GM10248 (cell line): ENCODE measurements at places on chromosomes 5 and 9.

GRCh38 chr9:121225240-121225639, 23.6 kb upstream of the RAB14 start:
- DNase-seq = no peak

DNA sequence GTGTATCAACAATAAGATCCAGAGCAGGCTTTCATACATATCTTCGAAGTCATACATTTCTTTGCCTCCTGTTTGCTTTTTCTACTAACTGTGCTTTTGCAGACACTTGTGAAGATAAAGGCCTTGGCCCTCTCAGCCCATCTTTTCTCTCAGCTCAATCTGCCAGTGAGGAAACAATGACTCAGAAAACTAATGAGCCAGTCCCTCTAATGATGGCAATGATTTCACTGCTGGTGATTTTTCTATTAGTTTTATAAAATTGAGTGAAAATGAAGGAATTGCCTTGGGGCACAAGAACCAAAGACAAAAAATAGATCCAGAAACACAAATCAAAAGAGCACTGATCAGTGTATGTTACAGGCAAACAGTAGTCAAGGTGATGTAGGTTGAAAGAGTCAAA, 167.7 kb upstream of the PPP2R2B start:
- DNase-seq = no peak

GRCh38 chr5:115962239-115962564, at the start of gene LVRN:
TSS of gene LVRN (plus strand) at chr5:115962475. CDS start at chr5:115962618, 143 bp downstream.
- DNase-seq = no peak

DNA sequence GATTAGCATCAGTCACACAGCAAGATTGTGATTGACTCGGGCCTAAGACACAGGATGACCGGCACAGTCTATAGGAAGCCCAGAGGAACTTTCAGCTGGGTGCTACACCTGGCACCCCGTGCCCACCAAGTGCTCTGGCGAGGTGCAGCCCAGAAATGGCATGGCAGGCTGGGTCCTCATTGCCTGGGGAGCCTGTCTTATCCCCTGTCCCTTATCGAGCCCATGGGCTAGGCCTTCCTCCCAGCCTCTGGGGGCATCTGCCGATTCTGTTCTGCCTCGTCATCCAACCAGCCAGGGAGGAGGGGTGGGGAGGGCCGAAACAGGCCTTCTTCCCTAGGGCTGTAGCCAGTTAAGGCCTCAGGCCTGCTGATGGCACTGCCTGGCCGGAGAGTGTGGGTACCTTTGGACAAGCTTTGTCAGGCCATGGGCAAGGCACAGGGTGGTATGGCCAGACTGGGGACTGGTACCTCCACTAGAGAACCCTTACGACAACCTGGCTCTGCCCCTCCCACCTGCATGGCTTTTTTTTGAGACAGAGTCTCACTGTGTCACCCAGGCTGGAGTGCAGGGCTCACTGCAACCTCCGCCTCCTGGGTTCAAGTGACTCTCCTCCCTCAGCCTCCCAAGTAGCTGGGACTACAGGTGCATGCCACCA, 1.6 kb downstream of the GRK6 start:
- no peak for DNase-seq

DNA sequence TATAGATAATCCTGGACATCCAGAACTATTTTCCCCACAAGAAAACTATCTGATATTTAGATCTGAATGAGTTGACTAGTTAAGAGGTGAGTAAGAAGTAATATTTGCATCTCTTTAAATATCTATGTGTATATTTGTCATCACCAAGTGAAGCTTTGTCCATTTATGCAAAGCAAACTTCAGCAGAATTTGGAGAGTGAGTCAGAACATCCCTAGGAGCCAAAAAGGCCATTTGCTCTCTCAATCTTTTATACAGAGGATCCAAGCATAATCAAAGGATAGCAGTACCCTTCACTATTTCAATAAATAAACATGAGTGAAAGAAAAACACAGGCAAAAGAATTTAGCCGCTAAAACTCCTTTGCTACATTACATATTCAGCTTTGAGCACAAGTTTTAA, 454.4 kb downstream of the NR2F1-AS1 start:
- DNase-seq = no peak

- no peak for DNase-seq
Measured at GRCh38 chr9:36762958-36763357, 190.3 kb downstream of the MELK start.

- DNase-seq = no peak
Measured at GRCh38 chr9:130445268-130445983, 665 bp downstream of the ASS1 start.

DNA sequence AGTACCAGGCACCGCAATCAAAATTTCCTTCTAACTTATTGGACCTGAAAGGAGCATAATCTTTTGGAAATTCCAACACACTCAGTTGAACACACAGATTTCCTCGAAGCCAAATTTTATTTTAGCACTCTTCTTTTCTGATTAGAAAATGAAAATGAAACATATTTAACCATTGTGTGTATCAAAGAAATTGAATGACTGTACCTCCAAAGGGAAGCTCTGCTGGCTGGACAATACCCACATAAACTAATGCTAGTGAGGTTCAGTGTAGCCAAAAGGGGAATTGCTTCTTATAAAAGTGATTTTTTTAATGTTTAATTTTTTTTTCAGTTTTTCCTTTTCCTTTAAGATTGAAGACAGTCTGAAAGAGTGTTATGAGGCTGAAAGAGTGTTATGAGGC, 239.6 kb upstream of the NREP start:
- DNase-seq = no peak

GRCh38 chr5:142293486-142293885, 31.3 kb downstream of the SPRY4 start:
- DNase-seq = no peak

- no peak for DNase-seq
Measured at GRCh38 chr5:16888694-16889124, 47.4 kb downstream of the MYO10 start.

- DNase-seq = no peak
Measured at GRCh38 chr5:115736004-115736689, 80.3 kb downstream of the CDO1 start.

DNA sequence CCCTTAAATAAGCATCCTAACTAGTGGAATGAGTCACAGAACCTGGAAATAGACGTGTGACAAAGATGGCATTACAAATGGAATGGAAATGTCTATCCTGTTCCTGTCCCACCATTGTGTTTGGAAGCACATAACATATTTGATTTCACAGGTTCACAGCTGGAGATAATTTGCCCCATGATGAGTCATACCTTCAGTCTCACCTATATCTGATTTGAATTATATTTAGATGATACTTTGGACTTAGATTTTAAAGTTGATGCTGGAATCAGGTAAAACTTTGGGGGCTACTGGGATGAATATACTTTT, 92.5 kb downstream of the CEMIP2 start:
- no peak for DNase-seq

- DNase-seq = peak; percentile 37
Measured at GRCh38 chr5:139638736-139639618, 9.2 kb upstream of the CXXC5 start.

GRCh38 chr5:117761186-117761585, 1186.6 kb upstream of the SEMA6A start:
- DNase-seq = no peak

DNA sequence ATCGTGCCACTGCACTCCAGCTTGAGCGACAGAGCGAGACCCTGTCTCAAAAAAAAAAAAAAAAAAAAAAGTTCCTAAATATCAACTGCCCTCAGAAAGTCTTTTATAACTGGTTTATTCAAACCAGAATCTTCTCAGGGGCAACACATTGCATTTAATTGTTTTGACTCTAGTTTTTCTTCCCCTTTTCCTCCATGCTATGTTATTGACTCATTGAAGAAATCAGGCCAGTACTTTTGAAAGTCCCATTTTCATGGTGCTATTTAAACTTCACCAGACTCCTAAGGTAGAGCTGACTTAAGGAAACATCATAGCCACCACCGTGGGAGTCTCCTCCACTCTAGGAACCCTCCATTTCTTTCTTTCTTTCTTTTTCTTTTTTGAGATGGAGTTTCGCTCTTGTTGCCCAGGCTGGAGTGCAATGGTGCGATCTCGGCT, 83.1 kb upstream of the IL6ST start:
- DNase-seq = no peak

DNA sequence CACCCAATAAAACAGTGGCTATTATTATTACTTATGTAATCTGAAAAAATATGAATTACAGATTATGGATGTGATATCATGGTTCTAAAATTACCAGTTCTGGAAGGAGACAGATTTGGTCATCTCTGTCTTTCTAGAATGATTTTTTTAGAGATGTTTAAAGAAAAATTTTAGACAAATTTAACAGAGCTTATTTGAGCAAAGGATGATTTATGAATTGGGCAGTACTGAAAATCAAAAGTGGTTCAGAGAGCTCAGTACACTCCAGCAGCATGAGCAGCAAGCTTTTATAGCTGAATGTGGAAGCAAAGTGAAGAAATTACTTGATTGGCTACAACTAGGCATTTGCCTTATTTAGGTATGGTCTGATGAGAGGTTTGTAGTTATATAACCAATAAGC, 11.0 kb downstream of the CAST start:
- no peak for DNase-seq

DNA sequence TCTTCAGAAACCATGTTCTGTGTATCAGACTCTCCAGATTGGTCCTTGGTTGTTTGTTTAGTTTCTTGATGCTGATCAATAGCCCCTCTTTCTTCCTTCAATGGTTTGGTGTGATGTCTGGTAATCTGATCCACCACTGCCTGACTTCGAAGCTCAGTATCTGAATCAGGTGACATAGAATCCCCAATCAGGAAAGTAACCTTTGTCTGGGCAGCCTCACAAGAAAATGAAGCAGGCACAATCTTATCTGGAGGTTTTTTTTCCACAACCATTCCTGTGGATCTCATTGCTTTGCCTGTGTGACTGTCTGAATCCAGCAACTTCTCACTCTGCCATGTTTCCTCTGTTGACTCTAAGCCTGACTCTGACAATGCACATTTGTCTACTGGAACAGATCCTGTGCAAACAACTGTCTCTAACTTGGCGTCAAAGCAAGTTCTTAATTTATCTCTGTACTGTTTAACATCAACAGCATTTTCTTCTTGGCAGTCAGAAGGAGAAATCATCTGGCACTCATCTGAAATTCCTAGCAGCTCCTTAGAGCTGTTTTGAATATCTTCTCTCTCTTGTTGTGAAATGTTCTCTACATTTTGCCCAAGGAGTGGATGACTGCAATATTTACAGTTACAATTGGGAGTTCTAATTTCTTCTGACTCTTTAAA, 37.1 kb upstream of the RAPGEF6 start:
- DNase-seq = no peak

DNA sequence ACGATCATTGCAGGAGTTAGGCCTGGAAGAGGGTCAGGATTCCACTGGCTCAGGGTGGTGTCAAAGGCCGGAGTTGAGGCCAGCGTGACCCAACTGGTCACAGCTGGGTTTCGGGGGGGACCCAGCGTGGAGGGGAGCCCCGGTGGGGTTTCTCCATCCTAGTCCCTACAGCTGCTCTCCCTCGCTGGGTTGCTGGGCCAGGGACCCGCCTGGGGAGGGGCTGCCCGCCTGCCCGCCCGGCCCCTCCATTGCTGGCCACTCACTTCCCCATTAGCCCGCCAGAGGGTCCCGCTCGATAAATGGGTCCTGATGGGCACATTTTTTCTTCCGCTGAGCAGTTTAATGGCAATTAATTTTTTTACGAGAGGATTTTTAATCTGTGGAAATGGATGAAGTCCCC, 8.8 kb downstream of the CCDC187 start:
- DNase-seq = no peak

- no peak for DNase-seq
Measured at GRCh38 chr9:34715639-34716215, 5.8 kb upstream of the CCL21 start.

DNA sequence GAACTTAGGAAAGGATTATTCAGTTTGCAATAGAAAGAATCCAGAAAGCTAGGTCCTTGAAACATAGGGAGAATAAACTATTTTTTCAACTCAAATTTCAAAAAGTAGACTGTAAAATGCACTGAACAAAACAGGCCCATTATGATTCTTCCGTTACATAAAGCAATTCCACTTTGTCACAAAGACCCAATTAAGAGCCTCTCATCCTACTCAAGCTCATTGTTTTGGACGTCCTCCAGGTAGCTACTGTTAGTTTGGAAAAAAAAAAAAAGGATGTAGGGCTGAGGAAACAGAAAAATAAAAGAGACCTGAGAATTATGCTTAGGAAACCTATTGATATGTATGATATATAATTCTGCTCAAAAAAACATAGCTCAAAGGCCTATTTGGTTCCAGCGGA, 74.0 kb downstream of the DIRAS2 start:
- DNase-seq = no peak

GRCh38 chr5:113295111-113295539, 139.7 kb downstream of the TSSK1B start:
- no peak for DNase-seq
